ENCODE measurements at places on chromosomes 2 and 18.

DNA sequence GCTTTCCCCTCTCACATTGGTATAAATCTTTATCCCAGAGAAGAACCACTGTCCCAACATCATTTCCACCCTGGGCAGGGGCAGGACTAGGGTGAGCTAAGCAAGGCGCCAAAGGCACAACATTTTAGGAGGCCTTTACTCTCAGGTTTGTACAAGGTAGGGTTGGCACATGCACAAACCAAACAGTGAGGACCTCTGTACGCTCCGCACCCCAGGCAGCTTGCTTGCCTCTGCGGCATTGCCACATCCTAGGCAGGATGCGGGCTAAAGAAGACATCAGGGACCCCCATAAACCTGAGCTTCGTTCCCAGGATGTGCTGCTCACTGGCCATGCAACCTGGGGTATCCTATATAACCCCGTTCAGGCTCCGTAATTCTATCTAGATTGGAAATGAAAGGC is 128.1 kb upstream of the DAPL1 start:
- DNase-seq: no peak

DNA sequence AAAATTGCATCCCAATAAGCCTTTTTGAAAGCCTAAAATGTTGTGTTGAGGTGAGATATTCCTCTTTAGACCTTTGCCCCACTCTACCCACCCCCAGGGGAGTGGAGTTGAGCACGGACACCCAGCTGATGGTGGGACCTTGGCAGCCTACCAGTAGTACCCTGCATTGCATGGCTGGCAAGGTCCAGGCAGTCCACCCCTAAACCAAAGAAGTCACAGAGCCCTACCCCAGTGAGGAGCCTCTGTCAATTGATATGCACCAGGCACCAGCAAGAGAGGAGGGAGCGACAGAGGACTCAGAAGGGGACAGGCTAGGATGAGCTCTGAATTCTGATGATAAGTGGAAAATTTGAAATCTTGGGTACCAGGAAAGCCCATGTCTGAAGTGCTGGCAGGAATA is 38.6 kb downstream of the MARCO start:
- DNase-seq: no peak

DNA sequence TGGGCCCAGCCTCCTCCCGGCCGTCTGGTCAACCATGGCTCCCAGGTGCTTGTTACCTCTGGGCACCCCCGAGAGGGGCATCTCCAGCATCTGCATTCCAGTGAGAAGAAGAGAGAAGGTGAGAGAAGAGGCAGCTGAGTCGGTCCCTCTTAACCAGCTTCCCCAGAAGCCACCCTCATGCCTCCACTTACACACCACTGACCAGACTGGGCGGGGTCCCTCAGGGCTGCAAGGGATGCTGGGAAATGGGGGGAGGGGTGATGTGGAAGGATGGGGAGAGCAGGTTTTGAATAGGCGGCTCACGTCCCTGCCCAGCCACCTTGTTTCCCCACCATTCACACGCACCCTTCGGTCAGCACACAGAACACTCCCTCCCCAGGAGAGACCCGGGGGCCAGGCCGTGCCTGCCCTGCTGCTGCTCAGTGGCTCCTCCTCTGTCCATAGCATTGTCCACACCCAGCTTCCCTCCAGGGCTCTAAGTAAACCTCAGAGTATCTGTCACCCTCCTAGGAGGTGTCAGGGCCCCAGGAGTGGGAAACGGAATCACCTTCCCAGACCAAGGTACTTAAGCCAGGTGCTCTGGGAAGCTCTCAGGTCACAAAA is 34.7 kb downstream of the GBX2 start:
- no peak for DNase-seq

DNA sequence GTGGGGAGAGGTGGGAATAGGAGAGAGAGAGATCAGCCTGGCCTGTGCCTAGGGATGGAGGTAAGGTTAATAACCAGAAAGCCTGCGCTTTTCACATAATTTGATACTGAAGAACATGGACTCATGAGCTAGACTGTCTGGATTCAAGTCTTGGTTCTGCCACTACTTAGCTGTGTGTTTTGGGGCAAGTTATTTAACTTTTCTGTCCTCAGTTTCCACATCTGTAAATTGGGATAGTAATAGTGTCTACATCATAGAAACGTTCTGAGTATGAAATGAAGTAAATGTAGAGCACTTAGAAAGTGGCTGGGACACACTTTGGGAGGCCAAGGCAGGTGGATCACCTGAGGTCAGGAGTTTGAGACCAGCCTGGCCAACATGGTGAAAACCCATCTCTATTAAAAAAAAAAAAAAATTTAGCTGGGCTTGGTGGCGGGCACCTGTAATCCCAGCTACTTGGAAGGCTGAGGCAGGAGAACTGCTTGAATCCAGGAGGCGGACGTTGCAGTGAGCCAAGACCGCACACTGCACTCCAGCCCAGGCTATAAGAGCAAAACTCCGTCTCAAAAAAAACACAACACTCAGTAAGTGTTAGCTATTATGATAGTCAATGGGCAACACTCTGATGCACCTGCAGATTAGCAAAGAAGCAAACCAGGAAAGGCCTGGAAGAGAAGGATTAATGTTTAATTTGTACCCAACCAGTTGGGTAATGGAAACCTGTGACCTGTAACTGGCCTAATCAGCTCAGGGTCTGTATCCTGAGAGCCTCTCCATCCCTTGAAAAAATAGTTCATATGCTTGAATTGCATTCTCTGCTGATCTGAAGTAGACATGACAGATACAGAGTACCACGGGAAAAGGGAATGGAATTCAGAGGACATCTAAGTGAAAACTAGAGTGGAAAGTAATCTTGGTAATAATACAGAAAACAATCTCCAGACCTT is 6.8 kb downstream of the GALM start:
- no peak for DNase-seq

- no peak for DNase-seq
Observed at GRCh38 chr2:239688840-239689239, 288.0 kb upstream of the HDAC4 start.

All from SHP77 (cell line).